ENCODE measurements at places on chromosomes 5 and 9.
A peak's percentile ranks its signal among the peaks of the same experiment; 100 is the strongest.

GRCh38 chr5:72600391-72600981, 93.3 kb upstream of the ZNF366 start:
- no peak for DNase-seq

DNA sequence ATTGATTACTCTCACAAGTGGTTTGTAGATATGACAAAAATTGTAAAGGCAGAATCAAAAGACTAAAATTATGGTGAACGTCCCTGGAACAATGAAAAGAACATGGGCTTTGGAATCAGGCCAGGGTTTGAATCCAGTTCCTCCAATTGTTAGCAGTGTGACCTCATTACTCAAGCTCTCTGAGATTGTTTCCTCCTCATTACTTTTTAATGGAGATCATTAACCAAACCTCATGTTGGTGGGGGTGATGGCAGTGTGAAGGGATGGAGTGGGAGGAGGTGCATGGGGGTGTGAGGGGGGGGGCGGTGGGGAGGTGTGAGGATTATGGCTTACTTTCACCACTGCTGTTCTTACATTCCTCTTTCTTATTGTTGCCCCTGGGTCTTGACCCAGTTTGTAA, 44.1 kb upstream of the FOXE1 start:
- DNase-seq = no peak

GRCh38 chr9:94903961-94904421, 177.5 kb downstream of the AOPEP start:
- DNase-seq = no peak

DNA sequence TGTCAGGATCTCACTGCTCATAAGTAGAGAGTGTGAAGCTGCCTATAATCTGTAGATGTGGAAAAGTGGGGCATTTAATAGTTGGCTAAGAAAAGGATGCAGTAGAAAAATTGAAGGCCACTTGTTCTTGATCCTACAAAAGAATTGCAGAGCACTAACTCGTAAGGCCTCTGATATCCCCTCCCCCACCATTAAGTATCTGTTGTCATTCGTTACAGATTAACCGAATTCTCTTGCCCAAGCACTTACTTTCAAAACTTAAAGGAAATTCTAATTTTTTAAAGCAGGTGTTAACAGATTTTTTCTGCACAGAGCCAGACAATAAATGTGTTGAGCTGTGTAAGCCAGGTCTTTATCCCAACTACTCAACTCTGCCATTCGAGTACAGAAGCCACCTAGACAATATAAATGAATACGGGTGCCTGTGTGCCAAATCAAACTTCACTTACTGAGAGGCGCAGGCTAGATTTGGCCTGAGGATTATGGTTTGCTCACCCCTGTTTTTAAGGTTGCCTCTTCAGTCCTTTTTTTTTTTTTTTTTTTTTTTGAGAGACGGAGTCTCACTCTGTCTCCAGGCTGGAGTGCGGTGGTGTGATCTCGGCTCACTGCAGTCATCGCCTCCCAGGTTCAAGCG, 234.8 kb downstream of the RFK start:
- DNase-seq = no peak

DNA sequence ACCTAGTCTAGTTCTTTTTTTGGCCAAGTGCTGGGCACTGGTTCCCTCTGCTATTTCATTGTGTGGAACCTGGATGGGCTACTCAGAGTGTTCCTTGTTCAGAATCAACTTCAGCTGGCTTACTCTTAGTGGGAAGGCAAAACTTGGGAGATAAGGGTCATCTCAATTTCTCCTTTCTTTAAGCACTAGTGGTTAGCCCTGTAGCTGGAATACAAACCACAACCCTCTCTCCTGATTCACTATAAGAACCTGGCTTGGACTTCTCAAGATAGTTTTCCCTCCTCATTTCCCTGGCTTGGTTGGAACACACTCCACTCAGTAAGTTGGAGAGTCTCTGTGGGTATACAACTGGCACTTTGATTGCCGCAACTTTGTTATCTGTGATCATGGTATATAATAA, 35.1 kb downstream of the GRIA1 start:
- DNase-seq = no peak

DNA sequence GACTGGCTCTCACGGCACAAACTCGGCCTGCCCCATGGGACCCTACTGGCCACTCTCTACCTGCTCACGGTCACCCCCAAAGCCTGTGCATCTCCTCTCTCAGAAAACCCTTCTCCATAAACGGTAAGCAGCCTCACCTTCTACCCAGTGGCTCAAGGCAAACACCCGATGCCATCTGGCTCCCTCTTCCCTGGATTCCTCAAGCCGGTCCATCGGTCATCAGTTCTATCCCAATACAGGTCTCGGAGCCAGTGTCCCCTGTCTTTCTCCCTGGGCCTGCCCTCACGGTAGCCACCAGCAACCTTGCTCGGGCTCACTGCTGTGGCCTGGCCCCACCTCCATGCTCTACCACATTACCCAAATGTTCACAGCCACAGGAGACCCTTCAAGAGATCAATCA, 134.1 kb downstream of the ROR2 start:
- DNase-seq = no peak

GRCh38 chr5:101047181-101047580, 144.1 kb upstream of the ST8SIA4 start:
- DNase-seq = no peak

GRCh38 chr5:72624641-72625236, 117.5 kb upstream of the ZNF366 start:
- no peak for DNase-seq

DNA sequence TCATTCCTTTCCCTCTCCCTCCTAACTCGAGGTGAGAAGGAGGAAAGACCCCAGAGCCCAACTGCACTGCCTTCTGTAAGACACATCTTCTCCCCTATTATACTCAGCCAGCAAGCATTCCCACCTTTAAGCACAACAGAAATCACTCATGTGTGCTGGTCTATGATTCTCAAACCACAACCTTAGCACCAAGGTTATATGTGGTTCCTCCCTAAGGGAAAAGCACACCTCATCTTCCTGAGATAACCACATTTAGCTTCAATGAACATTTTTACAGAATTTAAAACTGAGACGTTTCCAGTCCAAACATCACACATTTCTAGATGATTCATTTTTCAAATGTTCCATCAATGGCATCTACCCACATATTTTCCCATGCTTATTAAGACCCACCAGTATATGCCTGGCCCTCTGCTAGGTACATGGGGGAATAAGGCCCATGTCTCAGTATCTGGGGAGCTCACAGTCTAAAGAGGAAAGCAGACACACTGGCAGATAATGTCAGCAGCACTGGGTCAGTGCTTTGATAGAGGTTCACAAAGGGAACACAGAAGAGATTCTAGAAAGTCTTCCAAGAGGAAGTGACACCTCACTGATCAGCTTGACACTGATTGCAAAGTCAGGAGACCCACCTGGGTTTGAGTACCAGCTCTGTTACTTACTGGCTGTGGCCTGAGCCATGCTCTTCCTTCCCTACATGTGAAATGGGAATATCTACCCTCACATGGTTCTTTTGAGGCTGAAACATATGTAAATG, 245.4 kb downstream of the DENND1A start:
- DNase-seq = no peak

DNA sequence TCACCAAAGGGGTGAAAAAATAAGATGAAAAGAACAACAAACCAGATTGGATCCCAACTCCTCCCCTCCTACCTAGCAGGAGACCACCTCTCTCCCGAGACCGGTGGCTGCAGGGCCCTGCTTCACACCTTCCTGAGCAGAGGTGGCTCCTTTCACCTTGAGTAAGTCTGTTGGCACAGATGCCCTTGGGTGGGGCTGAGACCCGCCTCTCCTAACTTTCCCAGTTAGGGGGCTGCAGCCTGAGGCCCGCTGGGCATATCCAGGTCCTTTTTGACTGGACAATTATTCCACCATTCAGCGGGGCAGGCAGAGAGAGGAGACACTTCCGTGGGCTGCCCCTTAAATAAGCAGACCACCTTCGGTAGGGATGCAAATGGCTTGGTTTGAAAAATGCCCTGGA, 1.3 kb downstream of the SLC25A48 start:
- no peak for DNase-seq

- DNase-seq = no peak
Observed at GRCh38 chr5:36528588-36528987, 77.8 kb upstream of the SLC1A3 start.

DNA sequence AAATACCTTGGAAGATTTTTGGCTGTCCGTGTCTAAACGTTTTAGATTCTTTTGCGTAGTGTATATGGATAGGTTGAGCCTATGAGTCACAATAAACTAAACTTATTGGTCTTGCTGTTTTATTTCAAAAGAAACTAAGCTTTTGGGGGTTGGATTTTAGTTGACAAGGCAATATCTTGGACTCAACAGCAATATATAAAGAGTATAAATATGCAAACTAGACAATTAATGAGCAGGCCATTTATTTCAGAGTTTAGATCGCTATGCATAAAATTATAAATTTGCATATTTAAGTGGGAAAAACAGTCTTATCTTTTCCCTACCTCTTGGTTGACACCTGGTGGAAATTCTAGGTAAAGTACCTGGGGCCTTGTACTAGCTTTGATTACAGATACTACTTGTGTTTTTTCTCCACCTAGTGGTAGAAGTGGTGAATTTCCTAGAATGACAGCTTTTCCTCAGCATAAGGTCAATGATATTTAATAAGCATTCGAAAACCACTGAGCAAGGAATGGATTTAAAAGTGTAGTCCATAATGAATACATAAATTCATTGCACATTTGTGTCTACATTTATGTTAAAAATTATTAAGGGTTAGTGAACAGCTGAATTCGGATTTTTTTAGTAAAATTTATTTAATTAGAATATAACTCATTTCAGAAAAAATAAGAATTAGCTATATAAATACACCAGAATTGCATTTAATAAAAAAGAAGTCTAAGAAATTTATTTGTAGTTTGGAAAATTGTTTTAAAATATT, 1.7 kb upstream of the ARRDC3 start:
- no peak for DNase-seq

DNA sequence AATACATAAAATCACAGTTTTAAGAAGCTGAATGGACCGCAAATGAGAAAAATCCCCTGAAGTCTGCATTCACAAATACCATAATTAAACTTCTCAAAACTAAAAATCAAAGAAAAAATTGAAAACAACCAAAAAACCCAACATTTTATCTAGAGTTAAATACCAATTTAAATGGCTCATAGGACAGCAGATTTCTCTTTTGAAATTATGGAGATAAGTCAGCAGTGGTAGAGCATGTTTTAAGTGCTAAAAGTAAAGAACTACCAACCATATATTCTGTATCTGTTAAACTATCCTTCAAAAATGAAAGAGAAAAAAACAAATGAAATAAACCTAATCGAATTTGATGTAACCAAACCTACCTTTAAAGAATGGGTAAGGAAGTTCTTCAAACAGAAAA, 862.8 kb downstream of the TAF11L14 start:
- no peak for DNase-seq

GRCh38 chr5:118243613-118244012, 744.7 kb downstream of the DTWD2 start:
- DNase-seq = no peak

DNA sequence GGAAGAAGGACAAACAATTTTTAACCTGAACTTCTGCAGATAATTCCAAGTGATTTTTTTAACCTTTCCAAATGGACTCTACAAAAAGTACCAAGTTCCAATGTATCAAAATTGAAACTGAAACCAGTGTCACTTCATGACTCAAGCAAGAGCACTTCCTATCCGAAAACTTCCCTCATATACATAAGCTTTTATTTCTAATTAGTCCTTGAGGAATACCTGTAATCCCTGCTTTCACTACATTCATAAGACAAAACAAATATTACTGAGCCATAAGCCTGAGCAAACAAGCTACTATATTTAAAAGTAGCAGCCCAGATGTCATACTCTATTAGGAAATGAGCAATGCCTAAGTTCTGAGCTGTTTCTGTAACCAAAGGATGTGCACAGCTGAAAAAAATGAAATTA, 224.4 kb downstream of the EBF1 start:
- DNase-seq = no peak

DNA sequence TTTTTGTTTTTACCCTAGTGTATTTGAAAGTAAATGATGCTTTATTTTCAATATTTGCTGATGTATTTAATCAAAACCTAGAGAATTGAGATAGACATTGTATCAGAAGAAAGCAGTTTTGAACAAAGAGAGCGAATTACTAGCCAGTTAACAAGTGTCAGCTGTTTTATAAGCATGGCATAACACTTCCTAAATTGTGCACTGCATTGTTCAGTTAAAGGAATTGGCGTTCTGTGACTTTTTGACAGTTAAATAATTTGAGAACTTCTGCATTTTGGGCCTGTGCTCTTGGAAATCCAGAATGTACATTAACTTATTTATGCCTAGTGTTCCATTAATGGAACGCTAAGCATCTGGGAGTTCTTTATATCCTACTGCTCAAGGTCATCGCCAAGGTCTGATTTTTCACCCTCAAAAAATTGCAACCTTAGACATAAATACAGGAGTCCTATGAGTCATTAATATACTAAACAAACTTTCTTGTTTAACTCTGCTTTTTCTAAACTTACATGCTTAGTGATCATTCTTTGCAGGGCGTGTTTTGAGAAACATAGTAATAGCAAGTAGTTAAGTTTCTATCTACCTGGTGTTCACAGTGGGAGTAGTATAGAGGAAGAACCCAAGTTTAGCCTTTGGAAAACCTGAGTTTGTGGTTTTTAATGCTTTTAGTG, 31.1 kb downstream of the RASA1 start:
- no peak for DNase-seq

- peak; percentile 59 for DNase-seq
Observed at GRCh38 chr5:134132372-134133187, 18.1 kb downstream of the TCF7 start.

DNA sequence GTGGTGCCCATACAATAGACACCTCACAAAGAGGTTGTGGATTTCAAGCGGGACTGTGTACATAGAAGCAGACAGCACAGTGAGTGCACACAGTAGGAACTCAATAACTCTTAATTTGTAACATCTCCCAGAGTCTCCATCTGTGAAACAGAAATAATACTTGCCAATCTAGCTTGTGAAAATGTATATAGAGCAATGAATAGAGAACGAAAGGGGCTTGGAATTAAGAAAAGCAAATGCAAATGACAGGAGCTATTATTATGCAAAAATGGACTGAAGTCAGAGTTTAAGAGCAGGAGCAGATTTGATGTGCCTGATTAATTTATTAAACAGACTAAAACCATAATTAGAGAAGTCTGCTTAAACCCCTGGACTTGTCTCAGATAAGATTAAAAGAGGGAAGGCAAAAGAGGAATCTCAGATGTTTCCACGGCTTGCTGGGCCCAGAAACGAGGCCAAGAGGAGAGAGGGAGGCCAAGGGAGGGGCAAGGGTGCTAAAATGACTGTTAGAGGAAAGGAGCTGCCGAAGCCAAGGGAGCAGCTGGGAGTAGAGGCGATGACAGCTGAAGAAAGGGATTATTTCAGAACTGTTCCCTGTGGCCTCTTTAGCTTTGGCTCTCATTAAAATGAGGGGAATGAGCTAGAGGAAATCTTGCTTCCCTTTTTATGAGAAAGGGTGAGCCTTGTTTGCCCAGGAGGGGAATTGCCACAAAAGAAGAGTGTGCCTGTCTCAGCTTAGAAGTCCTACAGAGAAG, 72.1 kb downstream of the FEM1C start:
- DNase-seq = no peak

Measured in activated CD4-positive, CD25-positive, alpha-beta regulatory T cell treated with anti-CD3 and anti-CD28 coated beads, Interleukin-2, amount 50 U/mL, for 72 hours (primary cell).